ENCODE measurements at places on chromosomes 5 and 9. TPM values are rescaled to one million over a fixed set of nuclear protein-coding genes. Genes with fewer than 3 reads are reported as not detected.

LRRC70 gene
- total RNA-seq = 0.71 TPM

SPATA31C1 gene
- not detected for total RNA-seq

NTNG2 gene
- 0.02 TPM for total RNA-seq

PCDHGB2 gene
- 0.77 TPM for total RNA-seq

PKD2L2 gene
- not detected for total RNA-seq

SOHLH1 gene
- 0.32 TPM for total RNA-seq

SLC2A6 gene
- total RNA-seq = 6.3 TPM

CCDC187 gene
- total RNA-seq = not detected

SMC2 gene
- total RNA-seq = 66.8 TPM

PRRX2 gene
- total RNA-seq = not detected

FCN2 gene
- total RNA-seq = not detected

DNA sequence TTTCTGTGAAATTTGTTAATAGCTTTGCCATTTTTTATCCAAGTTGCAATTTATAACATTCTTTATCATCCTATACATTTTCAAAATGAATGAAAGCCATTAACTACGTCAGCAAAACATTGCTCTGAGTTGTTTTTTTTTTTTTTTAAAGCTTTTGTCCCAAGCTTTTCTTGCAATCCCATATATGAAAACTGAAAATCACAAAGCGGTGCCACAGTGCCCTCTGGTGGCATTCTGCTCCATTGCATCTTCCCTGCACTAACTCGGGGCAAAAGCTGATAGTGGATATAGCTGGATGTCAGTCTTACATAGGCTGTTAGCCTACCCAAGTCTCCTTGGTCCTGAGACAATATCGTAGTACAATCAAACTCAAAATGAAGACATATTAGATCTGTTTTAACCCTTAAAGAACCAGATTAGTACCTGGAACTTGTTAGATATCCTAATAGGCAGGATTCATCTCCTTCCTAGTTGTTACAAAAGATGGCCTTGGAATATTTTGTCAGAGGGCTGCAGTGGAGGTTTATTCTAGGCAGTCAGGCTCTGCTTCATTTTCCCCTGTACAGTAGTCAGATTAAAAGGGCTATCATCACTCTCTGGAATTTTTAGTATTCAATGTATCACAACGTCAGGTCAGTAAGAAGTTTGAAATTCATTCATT is 669.9 kb downstream of the PTPRD start:
- no peaks in the 10 kb centered on the region for H3K27me3 ChIP-seq
- no peak overlapping the region for H3K4me3 ChIP-seq
- no peaks in the 10 kb centered on the region for H3K36me3 ChIP-seq
- H3K4me1 ChIP-seq = no peaks in the 10 kb centered on the region

DNA sequence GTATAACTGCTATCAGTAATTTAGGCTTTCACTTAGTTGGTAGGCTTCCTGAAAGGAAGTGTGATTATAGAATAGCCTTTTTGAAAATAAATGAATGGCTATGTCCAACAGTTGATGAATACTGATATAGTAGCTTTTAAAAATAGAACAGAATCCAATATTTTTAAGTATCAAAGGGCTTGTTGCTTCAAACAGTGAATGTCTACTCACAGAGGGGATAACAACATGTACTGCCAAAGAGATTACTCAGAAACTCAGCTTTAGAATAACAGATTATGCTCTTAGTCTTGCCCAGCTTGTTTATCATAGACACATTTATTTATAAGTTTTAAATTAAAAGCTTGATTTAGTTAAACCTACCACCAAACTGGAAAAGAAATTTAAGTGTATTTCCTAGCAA is 132.6 kb downstream of the XRCC4 start:
- no peaks in the 10 kb centered on the region for H3K4me1 ChIP-seq
- no peaks in the 10 kb centered on the region for H3K36me3 ChIP-seq
- DNase-seq = no peak
- no peaks in the 10 kb centered on the region for H3K27me3 ChIP-seq
- H3K4me3 ChIP-seq = no peak overlapping the region

- H3K36me3 ChIP-seq = no peaks in the 10 kb centered on the region
- no peaks in the 10 kb centered on the region for H3K27me3 ChIP-seq
- H3K4me3 ChIP-seq = no peak overlapping the region
- peak; percentile 3 for DNase-seq
- H3K27ac ChIP-seq = no peak overlapping the region
These were observed 202.1 kb downstream of the FBXL7 start for GRCh38 chr5:15702102-15702501.

DNA sequence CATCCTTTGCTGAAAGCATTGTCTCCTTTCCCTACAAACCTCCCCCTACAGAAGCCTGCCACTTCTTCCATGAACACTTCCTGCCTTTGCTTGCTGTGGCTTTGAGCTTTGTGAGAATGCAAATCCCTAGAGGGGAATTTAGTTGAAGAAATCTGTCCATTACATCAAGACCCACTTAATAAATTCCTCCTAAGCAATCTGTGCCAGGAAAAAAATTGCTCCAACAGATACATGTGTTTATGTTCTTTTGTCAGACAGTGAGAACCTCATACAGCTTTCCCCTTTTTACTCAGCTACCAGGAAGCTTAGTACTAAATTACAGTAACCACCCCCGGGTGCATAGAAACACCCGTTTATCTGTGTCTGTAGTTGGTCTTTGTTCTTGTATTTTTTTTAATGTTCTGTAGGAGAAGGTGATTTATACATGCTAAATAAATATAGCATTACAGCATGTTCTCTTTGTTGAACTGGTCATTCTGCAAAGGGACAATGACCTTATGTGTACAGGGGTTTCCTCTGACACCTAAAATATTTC is 43.9 kb downstream of the SH3TC2 start:
- DNase-seq = no peak
- no peak overlapping the region for H3K27ac ChIP-seq
- H3K27me3 ChIP-seq = no peaks in the 10 kb centered on the region
- H3K4me3 ChIP-seq = no peak overlapping the region

GRCh38 chr9:20507431-20507830 is 114.9 kb downstream of the MLLT3 start:
- H3K36me3 ChIP-seq = no peaks in the 10 kb centered on the region
- no peak for DNase-seq
- H3K4me3 ChIP-seq = no peak overlapping the region
- H3K27me3 ChIP-seq = no peaks in the 10 kb centered on the region

DNA sequence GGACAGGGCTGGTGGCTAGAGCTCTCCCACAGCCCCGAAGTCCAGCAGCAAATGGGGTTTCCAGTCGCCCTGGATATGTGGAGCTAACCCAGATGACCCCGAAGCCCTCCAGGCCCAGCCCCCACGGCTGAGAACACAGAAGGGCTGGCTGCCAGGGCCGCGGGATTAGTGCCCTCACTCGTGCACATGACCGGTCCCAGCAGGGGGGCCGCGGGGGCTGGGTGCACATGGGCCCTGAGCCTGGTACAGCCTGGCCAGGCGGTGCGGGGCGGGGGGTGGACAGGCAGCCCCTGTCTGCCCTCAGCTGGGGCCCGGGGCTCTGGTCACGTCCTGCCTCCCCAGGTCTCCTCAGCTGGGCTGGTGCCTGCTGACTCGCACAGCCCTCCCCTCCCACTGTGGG is 5.9 kb downstream of the SSNA1 start:
- no peak overlapping the region for H3K27ac ChIP-seq
- H3K36me3 ChIP-seq = peaks cover 9% of the 10 kb centered on the region
- H3K4me1 ChIP-seq = peaks cover 57% of the 10 kb centered on the region
- no peaks in the 10 kb centered on the region for H3K27me3 ChIP-seq

DNA sequence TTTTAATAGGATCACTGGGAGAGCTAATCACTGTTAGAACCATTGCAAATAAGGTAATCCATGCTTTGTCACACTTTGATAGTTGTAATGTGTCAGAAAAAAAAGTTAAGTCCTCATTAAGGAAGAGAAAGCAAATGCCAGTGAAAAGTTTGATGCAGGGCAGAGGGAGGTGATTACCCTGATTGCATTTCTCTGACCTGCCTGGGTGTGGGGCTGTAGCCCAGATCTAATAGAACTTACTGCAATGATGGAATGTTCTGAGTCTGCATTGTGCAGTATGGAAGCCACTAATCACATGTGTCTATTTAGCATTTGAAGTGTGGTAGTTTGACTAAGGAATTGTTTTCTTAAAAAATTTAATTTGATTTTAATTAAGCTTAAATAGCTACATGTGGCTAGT is 202.7 kb downstream of the ATP10B start:
- no peak overlapping the region for H3K4me3 ChIP-seq
- no peaks in the 10 kb centered on the region for H3K4me1 ChIP-seq
- peak; percentile 5 for DNase-seq
- H3K36me3 ChIP-seq = no peaks in the 10 kb centered on the region
- H3K27ac ChIP-seq = no peak overlapping the region

DNA sequence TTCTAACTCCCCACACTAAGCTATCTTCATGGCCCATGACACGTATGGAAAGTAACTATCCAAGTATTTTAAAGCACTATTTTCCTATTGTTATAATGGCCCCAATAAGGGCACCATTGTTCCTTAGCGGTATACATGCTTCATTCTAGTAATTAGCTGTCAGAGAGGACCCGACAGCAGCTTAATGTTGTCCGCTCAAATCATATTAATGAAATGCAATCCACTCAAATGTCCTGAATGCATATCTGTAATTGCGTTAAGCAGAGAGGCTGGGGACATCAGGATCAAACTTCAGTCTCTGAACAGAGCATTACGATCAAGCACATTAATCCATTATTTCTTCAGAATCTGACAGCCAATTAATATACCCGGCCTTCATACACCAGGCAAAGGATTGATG is 139.7 kb downstream of the CRB2 start:
- H3K4me3 ChIP-seq = no peak overlapping the region
- H3K4me1 ChIP-seq = no peaks in the 10 kb centered on the region
- no peaks in the 10 kb centered on the region for H3K27me3 ChIP-seq
- no peak for DNase-seq

- no peaks in the 10 kb centered on the region for H3K27me3 ChIP-seq
- no peaks in the 10 kb centered on the region for H3K36me3 ChIP-seq
- H3K27ac ChIP-seq = no peak overlapping the region
These were observed 51.5 kb upstream of the ARL15 start for GRCh38 chr5:54361691-54362411.

DNA sequence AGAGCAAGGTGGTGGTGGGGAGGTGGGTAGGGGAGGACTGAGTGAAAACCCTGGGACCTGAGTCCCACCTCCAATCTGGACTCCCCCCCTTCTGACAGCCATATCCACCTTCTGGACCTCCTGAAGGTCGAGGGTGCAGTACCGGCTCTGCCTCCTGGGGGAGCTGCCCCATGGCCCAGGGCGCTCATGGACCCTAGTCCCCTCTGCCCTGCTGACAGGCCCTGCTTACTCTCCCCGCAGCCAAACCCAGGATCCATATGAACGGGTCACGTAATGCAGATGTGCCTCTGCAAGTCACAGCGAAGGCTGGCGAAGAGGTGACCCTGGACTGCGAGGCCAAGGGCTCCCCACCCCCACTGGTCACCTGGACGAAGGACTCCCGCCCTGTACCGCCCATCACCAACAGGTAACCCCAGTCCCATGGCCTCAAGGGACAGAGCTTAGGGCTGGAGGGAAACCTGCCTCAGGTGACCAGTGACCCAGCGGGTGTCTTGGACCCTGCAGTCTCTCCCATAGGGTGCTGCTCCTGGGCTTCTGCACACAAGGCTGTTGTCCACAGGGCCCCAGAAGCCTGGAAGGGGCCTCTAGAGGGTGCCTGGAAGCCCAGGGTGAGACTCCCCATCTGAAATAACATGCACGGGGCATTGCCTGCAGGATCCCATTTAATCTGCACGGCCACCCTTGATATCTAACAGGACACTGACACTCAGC is 61.7 kb downstream of the HMCN2 start:
- no peak overlapping the region for H3K4me3 ChIP-seq
- peaks cover 10% of the 10 kb centered on the region for H3K27me3 ChIP-seq
- no peaks in the 10 kb centered on the region for H3K36me3 ChIP-seq
- DNase-seq = no peak
- peaks cover 12% of the 10 kb centered on the region for H3K4me1 ChIP-seq

DNA sequence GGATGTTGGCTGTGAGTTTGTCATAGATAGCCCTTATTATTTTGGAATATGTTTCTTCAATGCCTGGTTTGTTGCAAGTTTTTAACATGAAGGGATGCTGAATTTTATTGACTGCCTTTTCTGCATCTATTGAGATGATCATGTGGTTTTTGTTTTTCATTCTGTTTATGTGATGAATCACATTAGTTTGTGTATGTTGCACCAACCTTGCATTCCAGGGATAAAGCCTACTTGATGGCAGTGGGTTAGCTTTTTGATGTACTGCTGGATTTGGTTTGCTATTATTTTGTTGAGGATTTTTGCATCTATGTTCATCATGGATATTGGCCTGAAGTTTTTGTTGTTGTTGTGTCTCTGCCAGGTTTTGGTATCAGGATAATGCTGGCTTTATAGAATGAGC is 225.6 kb downstream of the PCSK1 start:
- no peak overlapping the region for H3K4me3 ChIP-seq
- no peak overlapping the region for H3K27ac ChIP-seq
- DNase-seq = no peak
- H3K27me3 ChIP-seq = no peaks in the 10 kb centered on the region
- no peaks in the 10 kb centered on the region for H3K36me3 ChIP-seq
- H3K4me1 ChIP-seq = peaks cover 26% of the 10 kb centered on the region

GRCh38 chr5:95924720-95925377 is 36.8 kb downstream of the ELL2 start:
- H3K36me3 ChIP-seq = peaks cover 7% of the 10 kb centered on the region
- peaks cover 89% of the 10 kb centered on the region for H3K4me1 ChIP-seq
- H3K27ac ChIP-seq = peak overlapping the region; percentile 58
- peak; percentile 90 for DNase-seq
- H3K27me3 ChIP-seq = no peaks in the 10 kb centered on the region

GRCh38 chr5:147547730-147548129 is 37.9 kb upstream of the DPYSL3 start:
- no peak overlapping the region for H3K4me3 ChIP-seq
- no peaks in the 10 kb centered on the region for H3K27me3 ChIP-seq
- H3K36me3 ChIP-seq = no peaks in the 10 kb centered on the region

GRCh38 chr5:124733329-124733650 is 13.1 kb downstream of the ZNF608 start:
- H3K4me1 ChIP-seq = peaks cover 23% of the 10 kb centered on the region
- no peak overlapping the region for H3K27ac ChIP-seq
- no peaks in the 10 kb centered on the region for H3K27me3 ChIP-seq
- H3K36me3 ChIP-seq = no peaks in the 10 kb centered on the region

DNA sequence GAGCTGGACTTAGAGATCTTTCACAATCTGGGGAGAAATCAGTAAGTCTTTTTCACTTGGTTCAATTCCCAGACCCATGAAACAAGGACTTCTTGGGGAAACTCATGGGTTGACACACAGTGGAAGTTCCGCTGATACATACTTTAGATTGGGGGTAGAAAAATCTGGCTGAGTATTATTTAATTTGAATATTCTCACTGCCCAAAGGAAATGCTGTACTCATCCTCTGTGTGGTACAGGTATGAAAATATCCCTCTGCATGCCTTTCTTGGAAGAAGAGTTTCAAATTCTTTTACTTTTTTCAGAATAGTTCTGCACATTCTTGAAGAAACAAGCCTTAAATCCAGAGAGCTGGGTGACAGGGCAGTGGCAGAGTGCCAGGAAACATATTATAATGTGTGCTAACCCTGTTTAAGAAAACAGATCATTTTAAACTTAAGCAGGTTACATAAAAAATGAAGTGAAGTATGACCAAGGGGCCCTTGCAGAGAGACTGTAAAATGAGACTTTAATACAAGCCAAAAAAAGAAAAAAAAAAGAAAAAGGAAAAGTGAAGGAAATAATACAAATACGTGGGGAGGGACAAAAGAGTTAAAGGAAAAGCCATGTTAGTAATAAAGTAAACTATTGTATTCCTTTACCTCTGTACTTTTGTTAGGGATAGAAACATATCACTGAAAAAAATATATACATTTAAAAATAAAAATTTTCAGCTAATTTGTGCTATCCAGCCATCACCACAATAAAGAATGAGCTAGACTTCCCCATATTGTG is 173.4 kb upstream of the NR3C1 start:
- H3K36me3 ChIP-seq = no peaks in the 10 kb centered on the region
- no peak overlapping the region for H3K27ac ChIP-seq
- H3K4me3 ChIP-seq = no peak overlapping the region
- no peak for DNase-seq
- no peaks in the 10 kb centered on the region for H3K27me3 ChIP-seq
- H3K4me1 ChIP-seq = peaks cover 7% of the 10 kb centered on the region

All from HepG2 (cell line).